Right cardiac atrium (tissue), 5 donors: ENCODE measurements at places on chromosomes 2 and 18. TPM values are rescaled to one million over a fixed set of nuclear protein-coding genes. Genes with fewer than 3 reads are reported as not detected.

DNA sequence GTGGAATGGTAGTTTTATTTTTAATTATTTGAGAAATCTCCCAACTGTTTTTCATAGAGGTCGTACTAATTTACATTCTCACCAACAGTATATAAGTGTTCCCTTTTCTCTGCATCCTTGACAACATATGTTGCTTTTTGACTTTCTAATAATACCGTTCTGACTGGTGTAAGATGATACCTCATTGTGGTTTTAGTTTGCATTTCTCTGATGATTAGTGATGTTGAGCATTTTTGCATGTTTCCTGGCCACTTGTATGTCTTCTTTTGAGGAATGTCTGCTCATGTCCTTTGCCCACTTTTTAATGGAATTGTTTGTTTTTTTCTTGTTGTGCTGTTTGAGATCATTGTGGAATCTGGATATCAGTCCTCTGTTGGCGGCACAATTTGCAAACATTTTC, 242.5 kb downstream of the ZNF521 start:
- DNase-seq: no peak

- no peak for DNase-seq
These were observed 9.0 kb downstream of the DGUOK start for GRCh38 chr2:73935641-73936040.

DNA sequence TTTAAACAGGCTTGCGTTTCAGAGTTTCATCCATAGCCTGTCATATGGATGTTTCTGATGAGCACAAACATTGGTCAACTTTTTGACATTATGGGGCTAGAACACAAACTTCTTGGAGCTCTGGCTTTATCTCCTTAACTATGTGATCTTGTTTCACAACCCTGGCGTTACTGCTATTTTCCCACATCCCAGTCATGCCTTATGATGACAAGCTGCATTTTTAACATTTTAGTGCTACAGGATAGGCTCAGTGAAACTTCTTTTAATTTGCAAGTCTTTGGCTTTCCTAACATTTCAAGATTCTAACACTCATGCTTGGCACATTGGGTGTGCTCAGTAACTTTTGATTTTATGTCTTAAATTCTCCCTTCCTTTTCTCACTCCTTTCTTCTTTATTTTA, 21.0 kb upstream of the PDE1A start:
- DNase-seq: no peak

GRCh38 chr2:173860566-173860965, 104.6 kb downstream of the SP3 start:
- DNase-seq: no peak

- DNase-seq: no peak
These were observed 108.5 kb downstream of the CTAGE1 start for GRCh38 chr18:22309191-22309590.

DNA sequence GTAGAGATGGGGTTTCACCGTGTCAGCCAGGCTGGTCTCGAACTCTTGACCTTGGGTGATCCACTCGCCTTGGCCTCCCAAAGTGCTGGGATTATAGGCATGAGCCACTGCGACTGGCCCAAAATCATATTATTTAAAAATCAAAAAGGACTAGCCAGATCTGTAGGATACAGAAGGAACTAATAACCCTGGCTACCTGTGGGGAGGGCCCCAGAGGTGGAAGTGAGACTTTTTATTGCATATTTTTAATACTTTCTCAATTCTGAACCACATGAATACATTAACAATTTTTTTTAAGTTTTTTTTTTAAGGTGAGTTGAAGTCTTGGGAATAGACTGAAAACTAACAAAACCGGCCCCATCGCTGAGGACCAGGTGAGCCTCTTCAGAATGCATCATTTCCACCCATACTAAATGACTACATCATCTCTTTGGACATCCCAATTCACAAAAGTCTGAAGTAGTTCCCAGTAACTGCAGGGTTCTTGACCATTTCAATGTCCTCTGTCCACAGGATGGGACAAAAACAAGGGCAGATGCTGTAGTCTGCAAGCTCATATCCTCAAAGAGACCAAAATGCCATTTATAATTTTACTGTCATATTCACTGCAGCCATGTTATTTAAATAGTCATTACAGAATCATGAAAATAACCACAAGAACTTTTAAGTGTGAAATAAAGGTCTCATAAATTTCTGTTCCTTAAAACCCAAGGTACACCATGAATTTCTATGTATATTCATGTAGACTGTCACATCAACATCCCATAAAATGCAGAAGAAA, 21.4 kb downstream of the RPL31 start:
- no peak for DNase-seq

Gene KIF5C
- total RNA-seq: 1.1 TPM

Gene TEKT4
- 0.37 TPM for total RNA-seq

Gene EFEMP1
- total RNA-seq: 133 TPM
